ENCODE measurements at places on chromosomes 5 and 9.

- peak; percentile 19 for DNase-seq
These were observed 111.3 kb upstream of the SAP30L start for GRCh38 chr5:154334406-154335064.

DNA sequence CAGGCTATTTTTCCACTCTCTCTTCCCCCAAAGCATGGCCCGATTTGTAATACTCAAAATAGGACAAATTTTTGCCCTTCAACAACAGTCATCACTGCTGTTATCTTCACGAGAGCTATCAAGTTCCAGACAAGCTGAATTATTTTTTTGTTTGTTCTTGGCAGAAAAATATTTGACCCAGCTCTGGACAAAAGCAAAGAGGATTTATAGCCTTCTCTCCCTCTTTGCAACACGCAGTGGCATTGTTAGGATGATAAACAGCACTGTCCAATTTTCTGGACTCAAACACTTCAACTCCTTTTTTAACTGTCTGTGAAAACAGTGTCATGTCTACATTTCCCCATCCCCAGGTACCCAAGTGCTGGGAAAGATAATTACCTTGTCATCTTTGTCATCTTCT, 160.3 kb downstream of the SLF1 start:
- DNase-seq: no peak

GRCh38 chr9:123359546-123359945, 3.5 kb downstream of the CRB2 start:
- DNase-seq: peak; percentile 7

- DNase-seq: no peak
These were observed 52.8 kb downstream of the TTC1 start for GRCh38 chr5:160061770-160062169.

DNA sequence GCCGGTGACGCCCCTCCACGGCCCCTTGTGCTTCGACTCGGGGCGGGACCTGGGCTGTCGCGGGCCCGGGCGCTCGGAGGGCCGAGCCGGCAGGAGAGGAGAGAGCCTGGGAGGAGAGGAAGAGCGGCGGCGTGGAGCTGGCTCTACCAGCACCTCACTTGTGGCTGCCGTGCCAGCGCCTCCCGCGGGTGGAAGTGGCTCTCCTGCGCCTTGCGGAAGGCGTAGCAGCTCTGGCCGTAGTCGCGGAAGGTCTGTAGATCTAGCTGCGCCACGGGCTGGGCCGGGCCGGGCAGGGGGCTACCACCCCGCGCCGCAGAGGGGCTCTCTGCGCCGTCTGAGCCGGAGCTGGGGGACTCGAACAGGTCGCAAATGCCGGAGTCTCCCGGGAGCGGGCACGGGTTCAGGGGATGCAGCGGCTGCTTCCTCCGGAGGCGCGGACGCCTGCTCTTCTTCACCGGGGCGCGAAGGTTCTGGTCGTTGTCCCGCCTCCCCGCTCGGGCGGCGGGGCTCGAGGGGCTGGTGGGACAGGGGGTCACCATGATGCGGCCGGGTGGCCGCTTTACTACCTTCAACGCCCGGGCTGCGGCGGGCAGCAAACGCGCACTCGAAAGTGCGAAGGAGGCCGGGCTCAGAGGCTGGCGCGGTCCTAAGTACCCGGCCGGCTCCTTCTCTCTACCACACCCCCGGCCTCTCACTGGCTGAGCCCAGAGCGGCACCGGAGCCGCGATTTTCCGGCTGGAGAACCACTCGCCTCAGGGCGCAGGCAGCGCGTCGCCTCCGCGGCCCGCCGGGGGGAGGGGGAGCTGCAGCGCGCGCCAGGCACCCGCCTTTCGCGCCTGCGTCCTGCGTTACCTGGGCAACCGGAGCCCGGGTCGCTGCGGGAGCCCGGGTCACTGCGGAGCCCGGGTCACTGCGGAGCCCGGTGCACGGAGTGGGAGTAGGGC, at the start of gene CCNO:
Gene CCNO (minus strand): TSS at position 624 of the 944 bp plus-strand sequence. CDS start 85 bp downstream, at position 539.
- no peak for DNase-seq

GRCh38 chr9:114743446-114743845, 61.5 kb upstream of the TEX48 start:
- no peak for DNase-seq

GRCh38 chr5:168324859-168325630, 33.6 kb downstream of the WWC1 start:
- DNase-seq: peak; percentile 54

DNA sequence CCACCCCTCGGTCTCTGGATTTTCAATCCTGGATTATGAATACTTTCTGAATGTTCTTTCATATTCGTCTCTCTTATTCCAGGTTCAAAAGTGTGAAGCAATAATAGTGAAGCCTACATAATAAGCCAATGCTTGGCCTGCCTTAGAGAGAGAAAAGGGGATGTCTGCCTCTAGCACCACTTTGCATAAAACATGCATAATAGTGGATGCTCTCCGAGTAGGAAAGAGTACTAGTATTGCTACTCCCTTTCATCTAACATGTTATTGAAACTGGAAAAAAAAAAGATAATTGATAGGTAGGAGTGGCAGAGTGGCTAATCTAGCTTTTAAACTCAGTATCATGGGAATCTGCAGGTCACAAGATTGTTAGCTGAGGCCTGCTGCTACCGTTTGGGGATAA, 158.1 kb downstream of the SPATA31D1 start:
- DNase-seq: no peak

GRCh38 chr5:122375801-122376200, 63.8 kb downstream of the SNCAIP start:
- DNase-seq: no peak

DNA sequence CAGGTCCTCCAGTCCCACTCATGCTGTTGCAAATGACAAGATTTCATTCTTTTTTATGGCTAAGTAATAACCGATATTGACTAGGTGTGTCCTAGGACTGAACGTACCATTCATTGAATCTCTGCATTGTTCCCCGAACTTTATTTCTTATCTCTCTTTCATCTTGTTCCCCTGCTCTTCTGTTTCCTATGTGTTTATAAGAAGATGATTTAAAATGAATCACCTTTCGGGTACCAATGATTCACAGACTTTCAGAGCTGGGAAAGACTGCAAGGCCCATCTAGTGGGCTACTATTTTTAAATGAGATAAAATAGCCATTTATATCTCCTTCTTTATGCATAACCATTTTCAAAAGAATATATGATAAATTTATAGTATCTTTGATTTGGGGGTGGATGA, 133.0 kb downstream of the CDH18 start:
- DNase-seq: no peak

DNA sequence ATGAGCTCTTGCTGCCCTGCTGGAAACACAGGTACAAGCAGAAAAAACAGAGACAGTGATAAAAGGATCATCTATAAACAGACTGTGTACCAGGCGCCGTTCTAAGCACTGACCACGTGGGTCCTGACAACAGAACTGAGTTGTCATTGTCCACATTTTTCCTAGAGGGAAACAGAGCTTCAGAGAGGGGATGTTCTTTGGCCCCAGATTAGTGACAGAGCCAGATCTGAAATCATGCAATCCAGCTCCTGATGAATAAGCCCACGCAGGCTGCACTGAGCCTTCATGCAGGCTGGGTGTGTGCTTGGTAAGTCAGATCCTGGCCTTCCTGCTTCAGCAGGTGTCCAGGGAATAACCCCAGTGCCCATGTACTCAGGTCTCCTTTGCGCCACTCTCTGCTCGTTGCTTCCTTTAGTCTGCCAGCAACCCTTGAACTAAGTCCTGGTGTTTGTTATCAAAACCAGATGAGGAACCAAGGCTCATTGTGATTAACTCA, 22.8 kb upstream of the TCF7 start:
- DNase-seq: no peak

- no peak for DNase-seq
These were observed 4.2 kb downstream of the SCGB3A2 start for GRCh38 chr5:147882586-147883313.

DNA sequence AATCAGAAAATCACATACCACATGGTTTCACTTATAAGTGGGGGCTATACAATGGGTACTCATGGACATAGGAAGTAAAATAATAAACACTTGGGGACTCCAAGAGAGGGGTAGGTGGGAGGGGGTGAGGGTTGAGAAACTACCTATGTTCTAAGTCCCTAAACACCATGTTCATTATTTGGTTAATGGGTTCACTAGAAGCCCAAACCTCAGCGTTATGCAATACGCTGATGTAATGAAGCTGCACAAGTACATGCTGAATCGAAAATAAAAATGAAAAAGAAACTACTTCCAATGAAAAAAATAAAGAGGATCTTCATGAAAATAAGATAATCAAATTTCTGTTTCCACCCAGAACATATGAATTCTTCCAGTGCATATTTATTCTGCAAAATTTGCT, 208.5 kb downstream of the TMEM161B start:
- no peak for DNase-seq

DNA sequence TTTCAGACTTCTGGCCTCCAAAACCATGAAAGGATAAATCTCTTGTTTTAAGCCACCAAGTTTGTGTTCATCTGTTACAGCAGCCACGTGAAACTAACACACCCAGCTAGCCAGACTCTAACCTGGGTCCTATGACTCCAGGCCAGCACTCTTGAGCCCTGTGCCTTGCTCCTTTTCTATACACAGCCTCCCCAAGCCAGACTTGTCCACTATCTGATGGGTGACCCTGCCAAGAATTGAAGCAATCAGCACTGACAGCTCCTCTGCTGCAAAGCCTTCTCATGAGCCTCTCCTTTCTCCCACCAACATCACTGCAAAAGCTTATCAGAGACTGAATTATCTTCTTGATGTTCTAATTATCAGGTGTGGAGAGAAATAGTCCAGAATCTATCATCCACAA, 41.4 kb downstream of the SIL1 start:
- no peak for DNase-seq

DNA sequence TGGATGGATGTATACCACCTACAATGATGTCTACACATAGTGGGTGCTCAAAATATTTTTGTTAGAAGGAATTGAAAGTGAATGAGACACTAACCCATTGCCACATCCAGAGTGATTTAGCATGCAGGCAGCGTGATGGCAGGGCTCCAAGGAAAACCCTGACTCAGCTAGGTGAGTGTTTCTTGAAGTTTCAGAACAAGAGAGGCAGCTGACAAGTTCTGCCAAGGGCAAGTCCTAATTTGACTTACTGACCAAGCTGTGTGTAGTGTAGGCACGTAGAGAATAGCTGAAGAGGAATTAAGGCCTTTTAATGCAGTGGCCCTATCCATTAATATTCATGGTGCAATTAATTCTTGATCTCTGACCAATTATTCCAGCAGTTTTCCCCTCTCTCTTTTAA, 107.8 kb upstream of the ATP10B start:
- DNase-seq: peak; percentile 17

DNA sequence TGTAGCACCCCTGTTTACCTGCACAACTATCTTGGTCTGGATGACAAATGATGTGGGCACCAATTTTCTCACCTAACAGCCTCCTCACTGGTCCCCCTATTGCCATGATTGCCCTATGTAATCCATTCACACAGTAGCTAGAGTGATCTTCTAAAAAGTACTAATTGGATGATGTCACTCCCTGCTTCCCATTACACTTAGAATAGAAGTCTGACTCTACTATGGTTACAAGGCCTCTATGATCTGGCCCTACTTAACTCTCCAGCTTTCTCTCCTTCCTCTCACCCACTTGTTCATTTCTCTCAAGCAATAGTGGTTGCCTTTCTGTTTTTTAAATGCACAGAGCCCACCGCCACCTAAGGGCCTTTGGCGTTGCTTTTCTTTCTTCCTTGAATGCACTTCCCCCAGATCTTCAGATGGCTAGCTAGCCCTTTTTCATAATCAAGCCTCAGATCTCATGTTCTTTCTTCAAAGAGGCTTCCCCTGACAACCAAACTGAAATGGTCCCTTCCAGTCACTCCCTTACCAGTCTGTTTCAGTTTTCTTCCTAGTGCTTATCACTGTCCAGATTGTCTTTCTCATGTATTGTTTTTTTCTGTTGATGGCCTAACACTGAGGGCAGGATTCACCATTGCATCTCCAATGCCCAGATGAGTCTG, 8.7 kb downstream of the IGIP start:
- DNase-seq: no peak

DNA sequence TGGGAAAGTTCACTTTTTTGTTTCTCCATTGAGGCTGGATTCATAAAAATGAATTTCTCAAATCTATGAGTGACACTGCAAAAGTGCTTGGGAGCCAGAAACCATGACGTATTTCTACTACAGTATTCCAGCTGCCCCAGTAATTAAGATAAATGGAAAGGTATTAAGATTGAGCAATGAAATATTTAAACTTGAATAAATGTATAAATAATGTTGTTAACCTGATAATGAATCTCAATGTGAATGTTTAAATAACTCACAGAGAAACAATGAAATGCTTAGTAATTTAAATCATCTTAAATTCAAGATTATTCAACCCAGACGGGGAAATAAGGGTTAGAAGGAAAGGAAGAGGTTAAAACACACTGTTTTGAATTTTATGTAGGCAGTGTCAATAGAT, 11.2 kb upstream of the SRP19 start:
- DNase-seq: no peak

DNA sequence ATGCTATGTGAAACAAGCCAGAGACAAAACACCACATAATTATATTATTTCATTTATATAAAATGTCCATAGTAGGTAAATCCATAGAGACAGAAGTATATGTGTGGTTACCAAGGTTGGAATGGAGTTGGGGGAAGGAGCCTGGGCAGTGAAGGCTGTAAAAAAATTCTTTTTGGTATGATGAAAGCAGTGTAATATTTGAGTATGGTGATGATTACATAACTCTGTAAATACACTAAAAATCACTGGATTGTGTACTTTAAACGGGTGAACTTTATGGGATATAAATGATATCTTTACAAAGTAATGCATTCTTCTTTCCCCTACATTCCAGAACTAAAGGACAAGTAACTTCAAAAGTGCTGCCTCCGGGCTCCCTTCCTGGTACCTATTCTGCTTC, 155.8 kb downstream of the SH3GL2 start:
- no peak for DNase-seq

GRCh38 chr9:89358376-89358916, 40.1 kb downstream of the SECISBP2 start:
- no peak for DNase-seq

- DNase-seq: no peak
These were observed 42.7 kb downstream of the NKD2 start for GRCh38 chr5:1051366-1051720.

DNA sequence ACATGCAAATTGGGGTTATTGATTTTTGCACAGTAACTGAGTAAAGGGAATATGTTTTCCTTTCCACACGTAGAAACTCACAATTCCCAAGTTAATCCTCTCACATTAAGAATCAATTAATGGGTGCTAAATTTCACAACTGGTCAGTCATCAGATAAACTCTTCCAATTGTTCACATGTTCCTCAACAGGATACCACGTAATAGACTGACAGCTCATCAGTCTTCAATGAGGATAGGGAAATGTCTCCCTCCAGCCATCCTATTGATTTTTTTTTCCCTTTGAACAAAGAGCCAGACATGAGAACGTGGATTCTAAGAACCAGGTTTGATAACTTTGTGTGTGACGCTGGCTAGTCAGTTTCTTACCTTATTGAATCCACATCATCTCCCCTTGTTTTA, 768 bp upstream of the CER1 start:
- DNase-seq: no peak

- DNase-seq: no peak
These were observed 51.9 kb upstream of the RAI14 start for GRCh38 chr5:34604119-34604675.

DNA sequence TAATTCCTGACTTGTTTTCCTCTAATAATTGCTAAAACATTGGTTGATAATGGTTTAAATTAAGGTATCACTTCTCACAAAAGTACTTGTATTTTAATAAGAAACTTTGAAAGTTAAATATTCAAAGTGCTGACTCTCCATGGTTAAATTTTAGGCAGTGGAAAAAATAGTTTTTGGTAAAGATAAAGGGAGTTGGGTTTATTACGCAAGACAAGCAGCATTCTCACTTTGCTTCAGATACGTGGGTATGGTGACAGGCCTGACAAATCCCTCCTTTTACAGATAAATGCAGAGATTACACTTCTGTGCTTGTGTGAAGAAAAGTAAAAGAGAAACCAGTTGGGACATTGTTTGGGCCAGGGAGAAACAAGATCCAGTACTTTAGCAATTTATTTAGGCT, 14.5 kb upstream of the FAM170A start:
- no peak for DNase-seq

Data from LNCaP clone FGC (cell line).